ENCODE measurements at places on chromosomes 3 and 15. TPM values are rescaled to one million over a fixed set of nuclear protein-coding genes. Genes with fewer than 3 reads are reported as not detected.

DNA sequence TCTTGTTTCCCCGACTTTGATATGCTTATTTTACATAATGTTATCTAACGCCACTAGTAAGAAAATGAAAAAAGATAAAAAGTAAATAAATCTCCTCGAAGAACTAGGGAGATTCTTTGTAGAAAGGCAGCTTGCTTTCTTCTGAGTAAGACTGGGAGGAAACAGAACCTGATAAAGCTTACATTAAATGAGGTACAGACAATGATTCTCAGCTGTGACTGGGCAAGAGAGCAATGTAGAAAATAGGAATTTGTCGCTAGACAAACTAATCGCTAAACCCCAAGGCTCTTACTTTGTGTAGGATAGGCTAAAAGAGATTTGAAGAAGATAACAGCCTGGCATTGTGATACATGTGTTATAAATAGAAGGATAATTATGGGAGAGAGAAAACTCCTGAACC lies 919.0 kb upstream of the ALCAM start:
- no peak for DNase-seq

DNA sequence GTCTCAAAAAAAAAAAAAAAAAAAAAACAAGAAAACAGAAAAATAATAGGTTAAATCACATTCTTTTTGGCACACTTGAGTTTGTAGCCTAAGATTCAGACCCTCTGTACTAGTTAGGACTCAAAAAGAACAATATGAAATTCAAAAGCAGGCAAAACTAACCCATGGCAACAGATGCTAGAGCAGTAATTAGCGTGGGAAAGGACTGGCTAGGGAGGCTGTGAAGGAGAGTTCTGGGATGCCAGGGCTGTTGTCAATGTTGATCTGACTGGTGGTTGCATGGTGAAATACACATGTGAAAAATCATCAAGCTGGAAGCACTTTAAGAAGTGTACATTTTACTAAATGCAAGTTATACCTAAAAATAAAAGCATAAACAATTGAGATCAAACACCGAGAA lies 35.6 kb downstream of the KLHL6 start:
- no peak for DNase-seq

GRCh38 chr15:99265541-99266070 lies 14.3 kb downstream of the LRRC28 start:
- DNase-seq = no peak

DNA sequence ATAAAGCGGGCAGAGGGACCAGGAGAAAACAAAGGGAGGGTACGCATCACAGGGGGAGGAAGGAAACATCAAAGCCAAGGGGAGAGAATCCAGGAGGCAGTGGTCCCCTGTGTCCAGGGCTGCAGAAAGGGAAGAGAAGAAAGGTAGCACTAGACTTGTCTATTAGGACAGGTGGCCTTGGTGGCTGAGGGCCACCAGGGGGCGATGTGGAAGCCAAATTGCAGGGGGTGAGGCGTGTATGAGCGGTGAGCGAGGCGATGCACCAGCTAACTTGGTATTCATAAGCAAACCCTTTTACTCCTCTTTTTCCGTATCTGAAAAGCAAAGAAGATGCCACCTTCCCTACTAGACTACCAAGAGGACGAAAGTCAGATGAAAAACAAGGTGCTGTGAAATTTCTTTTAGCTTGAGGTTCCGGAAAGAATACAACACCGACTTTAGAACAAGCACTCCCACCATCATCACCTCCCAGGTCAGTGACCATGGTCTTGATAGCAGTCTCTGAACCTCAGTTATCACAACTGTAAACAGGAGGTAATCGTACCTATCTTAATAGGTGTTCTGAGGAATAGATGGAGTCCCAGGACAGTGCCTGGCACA lies 654.4 kb upstream of the ADAMTS9 start:
- DNase-seq = peak; percentile 23

Gene ANKRD63
- 0.31 TPM for total RNA-seq

DNA sequence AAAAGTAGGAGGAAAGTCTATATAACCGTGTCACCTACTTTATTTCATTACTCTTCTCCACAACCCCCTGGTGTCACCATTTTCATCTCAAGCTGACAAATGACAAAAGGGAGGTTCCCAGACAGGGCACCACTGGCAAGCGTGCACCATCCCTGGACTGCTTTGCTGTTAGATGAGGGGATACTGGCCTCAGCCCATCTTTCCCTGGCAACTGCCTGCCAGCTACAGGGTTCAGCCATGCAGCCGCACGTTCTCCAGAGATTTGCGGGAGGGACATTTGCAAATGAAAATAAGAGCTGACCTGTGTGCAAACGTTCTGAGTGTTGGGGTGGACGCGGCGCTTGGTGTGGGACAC lies 660 bp downstream of the UROC1 start:
- no peak for DNase-seq

DNA sequence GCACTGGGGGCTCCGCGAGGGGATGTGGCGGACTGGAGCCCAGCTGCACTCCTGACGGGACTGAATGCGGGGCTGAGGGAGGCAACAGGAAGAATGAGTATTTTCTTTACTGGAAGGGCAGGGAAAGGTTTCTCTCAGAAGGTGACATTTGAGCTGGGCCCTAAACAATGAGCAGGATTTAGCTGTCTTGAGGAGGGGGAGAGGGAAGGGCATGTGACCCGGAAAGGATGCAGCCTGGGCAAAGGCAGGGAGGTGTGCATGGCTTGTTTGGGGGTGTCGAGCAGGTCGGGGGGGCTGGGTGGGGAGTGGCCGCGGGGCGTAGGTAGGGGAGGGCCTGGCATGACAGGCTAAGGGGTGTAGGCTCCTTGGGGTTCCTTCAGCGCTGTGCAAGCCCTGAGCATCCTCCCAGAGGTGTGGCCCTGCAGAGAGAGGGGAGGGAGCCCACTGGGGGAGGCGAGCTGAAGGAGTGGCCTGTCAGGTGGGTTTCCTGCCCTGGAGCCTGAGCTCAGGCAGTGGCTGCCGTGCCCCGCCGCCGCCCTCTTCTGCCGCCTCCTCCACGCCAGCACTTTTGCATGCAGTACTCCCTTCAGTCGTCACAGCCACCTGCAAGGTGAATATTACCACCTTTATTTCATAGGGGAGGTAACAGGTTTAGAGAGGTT lies 17.2 kb upstream of the ANKDD1A start:
- no peak for DNase-seq

GRCh38 chr15:85031086-85031943 lies 49.7 kb downstream of the PDE8A start:
- DNase-seq = no peak
